ENCODE measurements at places on chromosomes 5 and 9. TPM values are rescaled to one million over a fixed set of nuclear protein-coding genes. Genes with fewer than 3 reads are reported as not detected.

EPB41L4A gene
- 23.8 TPM for total RNA-seq

DNA sequence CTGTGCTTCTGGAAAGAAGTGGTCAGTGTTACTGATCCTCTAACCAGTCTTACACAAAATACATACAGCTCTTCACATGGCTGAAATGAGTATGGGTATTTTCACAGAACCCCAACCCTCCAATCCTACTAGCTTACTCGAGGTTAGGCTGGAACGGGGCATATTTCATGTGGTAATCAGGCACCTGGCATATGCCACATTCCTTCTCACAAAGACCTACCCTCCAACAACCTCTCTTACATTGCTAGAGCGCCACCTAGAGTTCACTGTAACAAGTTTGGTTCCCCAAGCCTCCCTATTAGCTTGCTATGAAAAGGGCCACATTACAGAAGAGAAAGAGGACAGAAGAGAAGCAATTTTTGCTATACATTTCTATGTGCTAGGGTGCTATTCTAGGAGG is 597.3 kb downstream of the PRELID2 start:
- no peak for DNase-seq

MELK gene
- total RNA-seq, result 0.88 TPM

- no peak for DNase-seq
Observed at GRCh38 chr9:24007185-24007584, 181.1 kb upstream of the ELAVL2 start.

- no peak for DNase-seq
Observed at GRCh38 chr9:68904454-68904853, 109.5 kb downstream of the PRKACG start.

MEF2C gene
- 94.1 TPM for total RNA-seq

Data from posterior vena cava (tissue), 2 donors.